M059J (cell line): ENCODE measurements at places on chromosomes 3 and 15. TPM values are rescaled to one million over a fixed set of nuclear protein-coding genes. Genes with fewer than 3 reads are reported as not detected.

XYLB gene
- 1.7 and 2.2 TPM in 2 replicates for total RNA-seq

SCN5A gene
- 1.3 and 1.6 TPM in 2 replicates for total RNA-seq

DNA sequence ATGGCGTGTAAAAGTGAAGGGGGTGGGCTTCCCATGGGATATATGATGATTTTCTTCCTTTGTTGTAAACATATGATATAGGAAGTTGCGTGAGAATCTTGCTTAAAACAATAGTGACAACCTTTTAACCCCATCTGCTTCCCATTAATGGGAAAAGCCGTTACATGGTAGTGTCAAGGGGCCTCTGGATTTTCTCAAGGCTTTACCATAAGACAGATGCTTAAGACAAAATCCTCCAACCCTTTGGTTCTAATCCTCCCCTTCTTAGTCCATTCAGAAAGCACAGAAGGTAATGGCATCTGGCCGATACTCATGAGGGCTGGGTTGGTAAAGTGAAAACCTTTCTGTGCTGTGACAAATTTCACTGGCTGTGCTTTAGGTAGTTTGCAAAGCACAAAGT is 25.0 kb downstream of the DPH3 start:
- DNase-seq = no peak

ACOX2 gene
- total RNA-seq = 2.8 and 18.5 TPM in 2 replicates

DNA sequence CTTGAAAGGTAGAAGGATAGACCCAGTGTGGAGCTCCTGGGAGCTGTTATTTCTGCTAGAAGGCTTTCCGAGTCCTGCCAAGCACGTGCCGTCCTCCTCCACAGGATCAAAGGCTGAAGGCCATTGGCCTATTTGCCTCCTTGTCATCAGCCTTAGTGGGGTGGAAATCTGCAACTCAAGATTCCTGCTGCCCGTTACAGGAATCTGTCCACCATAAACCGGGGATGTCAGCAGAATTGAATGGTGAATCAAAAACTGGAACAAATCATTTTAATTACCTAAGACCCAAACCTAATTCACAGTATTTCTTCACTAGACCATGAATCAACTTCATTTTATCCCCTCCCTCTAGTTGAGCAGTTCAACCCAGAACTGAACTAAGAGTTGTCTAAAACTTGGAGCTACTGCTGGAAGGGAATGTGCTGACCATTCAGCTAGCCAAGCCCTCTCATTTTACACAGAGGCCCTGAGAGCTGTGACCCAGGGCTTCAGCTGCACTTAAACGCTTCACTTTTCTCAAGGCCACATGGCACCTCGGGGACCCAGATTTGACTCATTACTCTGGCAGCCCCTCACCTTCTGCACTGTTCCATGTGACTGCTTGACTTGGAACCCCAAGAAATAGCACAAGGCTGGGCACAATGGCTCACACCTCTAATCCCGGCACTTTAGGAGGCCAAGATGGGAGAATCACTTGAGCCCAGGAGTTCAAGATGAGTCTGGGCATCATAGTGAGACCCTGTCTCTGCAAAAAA is 36.8 kb upstream of the KIF23 start:
- DNase-seq = no peak

SERPINI2 gene
- not detected in 2 replicates for total RNA-seq

RTP4 gene
- total RNA-seq = 38.1 and 42.8 TPM in 2 replicates

- DNase-seq = no peak
Observed at GRCh38 chr3:117485841-117486240, 776.3 kb downstream of the TUSC7 start.

CNTN3 gene
- total RNA-seq = not detected in 2 replicates

DNA sequence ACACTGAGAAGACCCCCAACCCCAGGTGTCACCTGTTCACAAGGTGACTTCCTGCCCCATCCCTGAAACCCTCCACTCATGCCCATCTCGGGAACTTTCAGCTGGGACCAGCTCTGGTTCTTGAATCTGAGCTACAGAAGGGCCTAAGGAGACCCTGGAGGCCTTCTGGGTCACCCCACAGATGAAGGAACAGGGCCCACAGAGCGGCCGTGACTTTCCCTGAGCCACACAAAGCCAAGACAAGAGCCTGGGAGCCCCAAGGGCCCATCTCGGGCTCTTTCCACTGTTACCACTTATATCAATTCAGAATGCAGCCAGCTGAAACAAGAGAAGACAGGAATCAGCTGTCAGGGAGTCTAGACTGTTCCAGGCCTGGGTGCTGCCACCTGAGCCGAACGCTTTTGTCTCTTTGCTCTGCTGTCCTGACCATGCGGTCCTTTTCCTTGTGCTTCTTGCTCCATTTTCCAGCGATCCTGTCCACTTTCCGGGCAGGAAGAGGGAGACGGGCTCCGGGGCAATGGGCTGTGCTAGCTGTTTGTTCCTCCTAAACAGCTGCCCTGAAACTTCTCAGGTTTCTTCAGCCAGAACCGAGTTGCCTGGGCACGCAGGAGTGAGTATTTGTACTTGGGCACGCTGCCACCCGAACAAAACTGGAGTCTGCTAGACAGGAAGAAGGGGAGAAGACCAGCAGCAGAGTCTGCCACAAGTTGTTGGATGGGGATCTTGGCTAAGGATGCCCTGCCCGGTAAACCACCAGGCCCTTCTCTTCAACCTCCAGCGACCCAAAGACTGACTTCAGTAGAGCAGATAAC is 28.0 kb upstream of the PIGZ start:
- DNase-seq = no peak

GRCh38 chr15:63601026-63601703 is 4.0 kb downstream of the FBXL22 start:
- peak; percentile 36 for DNase-seq

DNA sequence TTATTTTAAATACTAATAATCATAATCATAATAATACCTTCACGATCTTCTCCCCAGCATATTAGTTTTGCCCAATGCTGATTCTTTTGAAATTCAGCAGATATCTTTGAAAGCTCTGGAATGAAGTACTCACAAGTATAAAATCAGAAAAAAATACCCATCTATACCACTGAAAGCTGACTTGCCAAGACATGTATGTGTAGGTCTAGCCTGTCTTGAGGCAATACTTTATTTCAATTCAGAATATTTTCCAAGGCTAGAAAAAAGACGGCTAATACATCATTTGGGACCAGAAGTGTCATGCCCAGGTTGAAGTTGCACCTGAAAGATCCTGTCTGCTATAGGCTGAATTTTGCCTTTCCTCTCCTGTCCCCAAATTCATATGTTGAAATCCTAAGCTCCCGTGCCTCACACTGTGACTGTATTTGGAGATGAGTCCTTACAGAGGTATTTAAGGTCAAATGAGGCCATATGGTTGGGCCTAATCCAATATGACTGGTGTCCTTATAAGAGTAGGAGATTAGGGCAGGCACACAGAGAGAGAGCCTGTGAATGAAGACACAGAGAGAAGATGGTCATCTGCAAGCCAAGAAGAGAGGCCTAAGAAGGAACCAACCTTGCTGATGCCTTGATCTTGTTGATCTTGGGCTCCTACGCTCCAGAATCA is 255.9 kb upstream of the CMC1 start:
- DNase-seq = no peak

CADPS gene
- total RNA-seq = 0.84 TPM in 1 of 2 replicates, not detected in the other

SCAANT1 gene
- total RNA-seq = not detected in 2 replicates

GRCh38 chr3:14862661-14863230 is 44.0 kb downstream of the FGD5 start:
- no peak for DNase-seq

PP2D1 gene
- not detected in 2 replicates for total RNA-seq

DNA sequence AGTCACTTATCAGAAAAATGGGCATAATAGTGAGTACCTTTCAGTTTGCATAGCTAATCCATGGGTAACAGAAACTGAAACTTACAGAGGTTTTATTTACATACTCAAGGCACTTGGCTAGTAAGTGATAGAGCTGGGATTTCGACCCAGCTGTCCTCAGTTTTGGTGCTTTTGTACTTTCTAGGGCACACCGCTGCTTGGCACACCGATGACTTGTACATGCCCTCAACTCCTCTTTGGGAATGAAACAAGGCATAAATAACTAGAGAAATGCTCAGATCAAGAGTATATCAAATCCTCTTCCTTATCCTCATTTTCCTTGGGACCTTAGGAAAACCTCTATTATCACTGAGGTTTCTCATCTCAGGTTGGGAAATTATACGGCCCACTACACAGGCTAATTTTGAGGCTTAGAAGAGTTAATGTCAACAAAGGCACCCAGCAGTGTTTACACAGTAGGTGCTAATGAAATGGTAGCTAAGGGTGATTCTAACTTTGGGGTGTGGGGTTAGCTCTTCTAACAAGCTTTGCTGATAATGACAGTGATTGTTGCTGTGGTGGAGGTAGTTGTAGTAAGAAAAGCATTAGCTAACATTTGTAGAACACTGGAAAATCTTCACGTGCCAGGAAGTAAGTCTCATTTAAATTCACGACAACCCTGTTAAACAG is 20.3 kb upstream of the DGKG start:
- DNase-seq = no peak

DNA sequence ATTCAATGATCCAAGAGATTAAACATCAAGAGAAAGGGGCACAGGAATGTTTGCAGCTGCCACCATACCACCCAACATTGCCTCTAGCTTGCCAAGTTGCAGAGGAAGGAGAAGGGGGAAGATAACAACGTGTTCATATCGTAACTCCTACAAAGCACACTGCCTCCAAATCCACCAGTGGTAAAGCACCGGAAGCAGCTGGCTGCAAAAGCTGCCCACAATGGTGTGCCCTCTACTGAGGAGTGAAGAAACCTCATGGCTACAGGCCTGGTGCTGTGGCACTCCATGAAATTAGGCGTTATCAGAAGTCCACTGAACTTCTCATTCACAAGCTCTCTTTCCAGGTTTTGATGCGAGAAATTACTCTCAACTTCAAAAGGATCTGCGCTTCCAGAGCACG is 263.9 kb upstream of the STT3B start:
- no peak for DNase-seq

DNA sequence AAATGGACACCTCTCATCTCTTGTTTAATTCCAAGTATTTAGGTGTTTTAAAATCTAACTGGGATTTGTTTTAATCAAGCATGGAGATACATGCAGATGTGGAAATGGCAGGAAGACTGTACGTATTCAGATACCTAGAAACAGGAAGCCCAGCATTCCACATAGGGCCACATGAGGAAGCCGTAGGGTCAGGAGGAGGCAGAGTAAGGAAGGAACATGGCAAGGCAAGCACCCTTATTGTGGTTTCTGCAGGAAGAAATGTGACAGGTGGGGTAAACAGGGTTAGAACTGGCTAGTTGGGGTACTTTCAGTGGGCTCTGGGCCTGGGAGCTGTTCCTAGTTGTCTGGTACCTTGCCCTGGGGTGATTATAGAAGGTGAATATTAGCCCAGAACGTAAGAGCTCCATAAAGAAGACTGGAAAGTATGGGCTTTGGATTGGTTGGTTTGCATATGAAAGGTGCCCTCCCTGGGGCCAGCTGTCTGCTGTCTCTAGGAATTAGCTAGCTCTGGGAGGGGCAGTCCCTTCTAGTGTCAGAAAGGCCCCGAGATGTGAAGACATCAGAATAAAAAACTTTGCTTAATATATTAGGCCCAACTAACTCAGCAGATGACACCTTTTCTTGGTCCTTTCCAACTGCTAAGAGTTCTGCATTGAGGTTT is 107.7 kb upstream of the CADPS start:
- no peak for DNase-seq

DNA sequence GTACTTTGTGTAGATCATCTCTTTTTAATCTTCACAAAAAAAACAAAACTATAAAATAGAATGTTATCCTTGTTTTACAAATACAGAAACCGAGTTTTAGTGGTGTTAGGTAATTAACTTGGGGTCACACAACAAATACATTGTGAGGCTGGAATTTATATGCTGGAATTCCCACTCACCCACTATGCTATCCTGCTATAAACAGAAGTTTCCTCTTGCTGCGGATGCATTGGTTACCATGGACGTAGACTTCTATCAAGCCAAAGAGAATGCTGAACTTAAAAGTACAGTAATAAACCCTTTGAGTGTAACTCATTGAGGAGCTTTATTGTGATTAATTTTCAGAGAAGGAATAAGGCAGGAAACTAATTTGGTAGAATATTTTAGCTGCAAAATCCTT is 9.2 kb downstream of the SNAP23 start:
- no peak for DNase-seq

GRCh38 chr15:40398413-40398873 is 7.2 kb upstream of the IVD start:
- DNase-seq = no peak

ATP2B2 gene
- not detected in 2 replicates for total RNA-seq

- peak; percentile 32 for DNase-seq
Observed at GRCh38 chr3:178434206-178434805, 101.9 kb upstream of the KCNMB2 start.

GRCh38 chr3:186496016-186496415 is 48.2 kb downstream of the CRYGS start:
- no peak for DNase-seq

TIGIT gene
- total RNA-seq = not detected in 2 replicates

DNA sequence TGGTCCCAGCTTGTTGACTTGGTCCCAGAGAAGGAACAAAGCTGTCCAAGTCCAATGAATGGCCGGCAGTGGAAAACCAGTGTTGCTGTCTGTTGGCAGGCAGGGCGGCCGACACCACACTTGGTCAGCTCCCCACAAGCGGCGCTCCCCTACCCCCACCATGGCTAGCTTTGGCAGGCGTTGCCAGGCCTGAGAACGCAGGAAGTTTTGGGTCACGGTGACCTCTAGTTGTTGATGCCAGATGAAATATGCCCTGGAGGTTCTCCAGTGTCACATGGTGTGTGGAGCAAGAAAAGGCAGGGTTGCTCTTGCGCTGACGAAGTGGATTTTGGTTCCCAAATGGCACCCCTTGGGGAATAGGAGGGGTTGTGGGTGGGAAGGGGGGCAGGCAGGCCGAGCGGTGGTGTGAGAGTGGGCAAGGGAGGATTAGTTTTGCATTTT is 72.7 kb upstream of the TPRG1 start:
- no peak for DNase-seq

- DNase-seq = no peak
Observed at GRCh38 chr3:69591164-69591736, 148.0 kb upstream of the MITF start.

DNA sequence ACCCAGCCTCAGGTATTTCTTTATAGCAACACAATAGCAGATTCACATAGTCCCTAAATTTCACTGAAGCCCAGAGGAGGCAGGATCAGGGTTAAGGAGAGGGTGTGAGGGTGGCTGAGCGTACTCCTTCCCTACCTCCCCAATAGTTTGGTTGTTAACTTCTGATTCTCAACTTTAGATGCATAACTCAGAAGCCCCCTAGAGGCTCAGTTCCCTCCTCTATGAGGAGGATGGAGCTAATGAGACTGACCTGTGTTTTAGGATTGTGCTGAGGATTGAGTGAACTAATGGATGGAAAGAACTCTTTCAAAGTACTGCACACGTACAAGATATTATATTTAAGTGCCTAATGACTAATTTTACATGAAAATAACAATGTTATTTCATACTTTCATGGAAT is 249.3 kb upstream of the SOX14 start:
- DNase-seq = no peak
